Left forelimb (tissue), 1 donor: ENCODE measurements at places on chromosomes 16 and 17.

DNA sequence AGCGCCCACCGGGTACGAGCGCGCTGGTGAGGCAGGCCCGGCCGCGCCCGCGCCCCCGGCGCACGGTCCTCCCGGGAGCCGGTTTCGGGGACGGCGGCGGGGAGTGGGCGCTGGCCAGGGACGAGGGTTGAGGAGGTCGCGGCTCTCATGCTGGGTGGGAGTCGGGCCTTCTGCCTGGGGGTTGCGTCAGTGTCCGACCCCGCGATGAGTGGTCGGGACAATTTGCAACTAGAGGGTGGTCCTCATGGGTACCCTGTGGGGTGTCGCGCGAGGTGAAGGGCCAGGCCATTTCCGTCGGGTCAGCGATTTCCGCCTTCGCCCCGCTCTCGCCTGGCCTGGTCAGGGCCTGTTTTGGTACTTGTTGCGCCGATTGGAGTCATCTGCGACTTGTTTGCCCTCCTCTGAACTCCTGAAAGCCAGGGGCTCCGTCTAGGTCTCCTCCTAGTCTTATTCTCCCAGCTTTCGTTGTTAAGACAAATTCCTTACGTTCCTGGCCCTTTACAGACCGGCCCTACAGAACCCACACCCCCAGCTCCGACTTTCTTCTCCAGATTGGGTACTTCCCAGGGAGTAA is 14.9 kb downstream of the NAA60 start:
- DNase-seq: no peak

- no peak for DNase-seq
These were observed 20.4 kb downstream of the POLR3E start for GRCh38 chr16:22317625-22318024.

DNA sequence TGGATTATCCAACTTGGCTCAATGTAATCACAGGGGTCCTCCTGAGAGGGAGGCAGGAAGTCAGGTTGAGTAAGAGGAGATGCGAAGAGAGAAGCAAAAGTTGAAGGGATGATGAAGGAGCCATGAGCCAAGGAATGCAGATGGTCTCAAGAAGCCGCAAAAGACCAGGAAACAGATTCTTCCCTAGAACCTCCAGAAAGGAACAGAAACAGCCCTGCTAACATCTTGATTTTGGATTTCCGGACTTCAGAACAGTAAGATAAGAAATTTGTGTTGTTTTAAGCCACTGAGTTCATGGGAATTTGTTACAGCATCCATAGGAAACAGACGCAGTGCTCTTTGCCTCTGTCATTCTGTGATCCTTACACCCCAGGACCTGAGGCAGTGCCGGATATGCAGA is 26.8 kb downstream of the CMTR2 start:
- DNase-seq: no peak

- DNase-seq: no peak
These were observed 8.7 kb downstream of the CLUAP1 start for GRCh38 chr16:3509470-3509928.

DNA sequence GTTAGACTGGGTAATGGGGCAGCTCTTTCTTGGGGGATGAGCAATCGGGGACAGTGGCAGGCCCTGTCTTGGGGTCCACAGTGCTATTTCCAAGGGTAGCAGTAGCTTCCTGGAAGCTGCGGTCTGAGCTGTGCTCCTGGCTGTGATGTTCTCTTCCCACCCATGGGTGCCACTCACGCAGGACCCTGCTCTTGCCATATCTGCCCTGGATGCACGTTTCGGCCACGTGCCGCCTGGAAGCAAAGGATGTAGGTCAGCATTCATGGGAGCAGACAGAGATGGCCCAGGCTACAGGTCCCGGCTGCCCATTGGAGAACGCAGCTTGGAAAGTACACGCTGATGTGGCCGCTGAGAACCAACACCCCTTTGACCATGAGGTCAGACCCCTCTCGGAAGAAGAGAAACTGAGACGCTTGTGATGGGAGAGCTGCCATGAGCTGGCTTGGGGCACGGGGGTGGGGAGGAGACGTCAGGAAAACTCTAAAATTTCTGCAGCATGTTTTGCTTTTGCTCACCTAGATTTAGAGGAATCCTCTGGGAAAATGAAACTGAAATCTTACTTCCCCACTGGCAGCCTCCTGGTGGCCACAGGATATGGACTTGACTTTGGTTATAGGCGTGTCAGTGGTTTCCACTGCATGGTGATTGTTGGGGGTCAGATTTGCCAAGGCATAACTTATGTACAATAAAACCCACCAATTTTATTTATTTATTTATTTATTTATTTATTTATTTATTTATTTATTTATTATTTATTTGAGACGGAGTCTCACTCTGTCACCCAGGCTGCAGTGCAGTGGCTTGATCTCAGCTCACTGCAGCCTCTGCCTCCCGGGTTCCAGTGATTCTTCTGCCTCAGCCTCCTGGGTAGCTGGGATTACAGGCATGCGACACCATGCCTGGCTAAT is 36.2 kb upstream of the IRF8 start:
- no peak for DNase-seq

GRCh38 chr17:39946551-39947330 is 16.1 kb upstream of the GSDMA start:
- no peak for DNase-seq

DNA sequence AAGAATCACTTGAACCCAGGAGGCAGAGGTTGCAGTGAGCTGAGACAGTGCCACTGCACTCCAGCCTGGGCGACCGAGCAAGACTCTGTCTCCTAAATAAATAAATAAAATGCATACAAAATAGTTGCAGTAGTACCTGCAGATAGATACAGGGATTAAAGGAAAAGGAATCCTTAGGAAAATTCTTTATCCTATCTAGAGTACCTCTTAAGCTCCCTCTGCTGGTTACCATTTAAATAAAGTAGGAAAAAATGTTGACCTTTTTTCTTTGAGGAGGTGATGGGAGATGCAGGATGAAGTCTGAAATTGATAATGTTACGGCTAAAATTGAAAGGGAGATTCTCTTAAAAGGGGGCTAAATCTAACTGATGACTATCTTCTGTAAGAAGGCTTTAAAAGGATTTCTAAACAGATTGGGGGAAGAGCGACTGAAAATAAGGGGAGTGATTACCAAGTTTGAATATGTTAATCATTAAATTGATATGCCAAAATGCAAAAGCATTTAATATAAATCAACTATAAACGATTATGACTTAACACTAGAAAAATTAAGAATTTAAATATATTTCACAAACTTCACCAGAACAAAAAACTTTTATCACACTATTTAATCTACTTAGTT is 29.4 kb downstream of the C16orf87 start:
- DNase-seq: no peak

GRCh38 chr16:75495076-75495674 is at the start of gene CHST6:
Gene CHST6 (minus strand): TSS chr16:75495441. CDS start chr16:75479828, 15,613 bp downstream.
- DNase-seq: peak; percentile 78

DNA sequence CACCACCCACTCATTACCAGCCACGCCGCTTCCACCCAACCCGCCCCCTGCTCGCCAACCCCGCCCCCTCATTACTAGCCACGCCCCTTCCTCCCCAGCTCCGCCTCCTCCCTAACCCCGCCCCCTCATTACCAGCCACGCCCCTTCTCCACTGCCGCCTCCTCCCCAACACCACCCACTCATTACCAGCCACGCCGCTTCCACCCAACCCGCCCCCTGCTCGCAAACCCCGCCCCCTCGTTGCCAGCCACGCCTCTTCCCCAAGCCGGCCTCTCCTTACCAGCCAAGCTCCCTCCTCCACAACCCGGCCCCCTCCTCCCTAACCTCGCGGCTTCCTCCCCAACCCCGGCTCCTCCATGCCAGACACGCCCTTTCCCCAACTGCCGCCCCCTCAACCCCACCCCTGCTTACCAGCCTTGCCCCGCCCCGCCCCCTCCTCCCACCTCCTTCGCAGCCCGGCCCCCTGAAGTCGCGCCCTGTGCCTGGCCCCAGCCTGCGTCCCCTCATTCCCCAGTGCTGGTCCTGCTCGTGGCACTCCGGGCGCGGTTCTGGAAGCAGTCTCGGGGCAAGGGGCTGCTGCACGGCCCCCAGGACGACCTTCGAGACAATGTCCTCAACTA is 7.3 kb downstream of the SLC22A31 start:
- DNase-seq: no peak

- no peak for DNase-seq
These were observed 3.6 kb downstream of the ALDH3A1 start for GRCh38 chr17:19744492-19744891.

GRCh38 chr16:58021661-58022551 is 3.6 kb upstream of the MMP15 start:
- peak; percentile 55 for DNase-seq

- no peak for DNase-seq
These were observed 88.4 kb downstream of the SPACA3 start for GRCh38 chr17:33080091-33080490.

GRCh38 chr17:32192379-32192778 is 50.1 kb downstream of the RHOT1 start:
- DNase-seq: no peak

- DNase-seq: no peak
These were observed 9.8 kb upstream of the TNRC6C start for GRCh38 chr17:77948690-77949114.

GRCh38 chr17:21495281-21495680 is 119.1 kb downstream of the KCNJ12 start:
- no peak for DNase-seq

DNA sequence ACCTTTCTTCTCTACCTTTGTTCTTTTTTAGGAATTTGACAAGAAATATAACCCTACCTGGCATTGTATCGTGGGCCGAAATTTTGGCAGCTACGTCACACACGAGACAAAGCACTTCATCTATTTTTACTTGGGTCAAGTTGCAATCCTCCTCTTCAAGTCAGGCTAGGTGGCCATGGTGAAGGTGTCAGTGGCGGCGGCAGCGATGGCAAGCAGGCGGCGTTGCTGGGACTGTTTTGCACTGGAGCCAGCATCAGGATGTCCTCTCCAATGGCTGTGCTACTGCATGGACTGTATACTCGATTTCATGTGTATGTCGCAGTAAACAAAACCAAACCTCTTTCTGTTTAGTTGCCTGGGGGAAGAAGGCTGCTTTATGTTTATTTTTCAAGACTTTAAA is 5.9 kb downstream of the DYNLL2 start:
- DNase-seq: no peak

DNA sequence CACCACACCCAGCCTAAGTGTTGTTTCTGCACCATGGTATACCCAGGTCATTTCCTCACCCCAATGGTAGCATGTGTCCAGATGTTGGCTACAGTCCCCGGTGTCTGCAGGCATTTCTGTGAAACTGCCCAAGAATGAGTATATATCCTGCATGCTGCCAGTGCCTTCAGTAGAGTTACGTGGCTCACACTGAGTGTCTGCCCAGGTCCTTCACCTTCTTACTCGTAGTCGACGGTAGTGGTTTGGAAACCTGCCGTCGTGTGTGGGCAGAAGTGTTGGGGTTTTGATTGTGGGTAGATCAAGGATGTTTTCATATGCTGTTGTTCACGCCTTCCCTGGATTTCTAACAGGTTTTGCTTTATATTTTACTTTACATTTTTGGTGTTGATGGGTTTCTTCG is 16.8 kb downstream of the TCF25 start:
- no peak for DNase-seq
